ENCODE measurements at places on chromosomes 4 and X. TPM values are rescaled to one million over a fixed set of nuclear protein-coding genes. Genes with fewer than 3 reads are reported as not detected.

DNA sequence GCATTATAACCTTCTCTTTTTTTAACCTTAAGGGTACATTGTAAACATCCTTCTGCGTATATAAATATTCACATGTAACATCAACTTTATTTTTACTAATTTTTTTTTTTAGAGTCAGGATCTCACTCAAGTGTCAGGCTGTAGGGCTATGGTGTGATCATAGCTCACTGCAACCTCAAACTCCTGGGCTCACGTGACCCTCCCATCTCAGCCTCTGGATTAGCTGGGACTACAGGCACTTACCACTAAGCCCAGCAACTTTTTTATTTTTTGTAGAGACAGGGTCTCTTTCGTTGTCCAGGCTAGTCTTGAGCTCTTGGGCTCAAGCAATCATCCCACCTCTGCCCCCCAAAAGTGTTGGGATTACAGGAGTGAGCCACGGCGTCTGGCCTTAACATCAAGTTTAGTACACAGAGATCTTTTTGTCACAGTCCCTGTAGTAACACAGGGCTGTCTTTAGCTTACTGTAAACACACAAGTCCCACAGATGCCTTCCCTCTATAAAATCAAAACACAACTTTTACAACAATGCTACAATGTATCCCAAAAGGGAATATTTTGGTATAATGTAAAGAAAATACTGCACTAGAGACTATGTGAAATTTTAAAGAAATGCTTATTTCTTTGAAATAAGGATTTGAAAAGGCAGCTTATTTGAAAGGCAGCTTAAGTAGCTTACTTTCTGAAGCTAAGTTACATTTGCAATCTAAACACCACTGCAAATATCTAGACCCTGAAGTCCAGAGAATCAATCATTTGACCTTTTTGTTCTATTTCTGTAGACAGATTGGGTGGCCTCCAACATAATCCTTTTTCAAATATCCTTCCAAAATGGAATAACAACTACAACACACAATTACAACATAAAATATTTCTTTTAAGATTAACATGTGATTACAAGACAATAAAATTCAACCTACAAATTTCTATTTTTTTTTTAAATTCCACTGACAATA lies 116.0 kb downstream of the APBB2 start:
- DNase-seq = no peak

GRCh38 chrX:37825215-37825842 lies 22.0 kb downstream of the DYNLT3 start:
- peak; percentile 51 for DNase-seq

DNA sequence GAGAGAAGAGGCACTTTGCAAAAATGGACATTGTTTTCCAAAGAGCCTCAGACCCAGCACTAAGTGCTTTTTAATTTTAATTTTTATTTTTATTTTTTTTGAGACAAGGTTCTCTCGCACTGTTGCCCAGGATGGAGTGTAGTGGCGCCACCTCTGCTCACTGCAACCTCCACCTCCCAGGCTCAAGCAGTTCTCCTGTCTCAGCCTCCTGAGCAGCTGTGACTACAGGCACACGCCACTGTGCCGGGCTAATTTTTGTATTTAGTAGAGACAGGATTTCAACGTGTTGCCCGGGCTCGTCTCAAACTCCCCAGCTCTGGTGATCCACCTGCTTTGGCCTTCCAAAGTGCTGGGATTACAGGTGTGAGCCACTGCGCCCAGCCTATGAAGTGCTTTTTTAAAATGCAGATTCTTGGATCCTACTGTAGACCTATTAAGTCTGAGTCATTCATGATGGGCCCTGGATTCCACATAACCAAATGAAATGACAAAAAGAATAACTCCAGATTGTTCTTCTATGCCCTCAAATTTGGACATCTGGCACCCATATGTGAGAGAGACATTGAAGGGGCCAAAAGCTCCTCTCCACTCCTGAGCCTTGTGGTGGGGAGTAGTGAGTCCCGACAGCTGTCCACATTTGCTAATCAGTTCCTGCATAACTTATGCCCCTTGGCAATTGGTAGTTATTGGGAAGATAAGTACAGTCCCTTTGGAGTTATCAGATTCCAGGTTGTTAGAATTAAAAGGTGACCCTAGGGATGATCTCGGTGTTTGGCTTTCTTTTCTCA lies 3.6 kb downstream of the NOCT start:
- DNase-seq = no peak

- DNase-seq = no peak
Measured at GRCh38 chr4:180564026-180564425, 1679.2 kb upstream of the TENM3 start.

- DNase-seq = no peak
Measured at GRCh38 chrX:118978451-118978850, 4.0 kb downstream of the LONRF3 start.

GRCh38 chrX:38717871-38718270 lies 83.4 kb upstream of the MID1IP1 start:
- DNase-seq = peak; percentile 29

DNA sequence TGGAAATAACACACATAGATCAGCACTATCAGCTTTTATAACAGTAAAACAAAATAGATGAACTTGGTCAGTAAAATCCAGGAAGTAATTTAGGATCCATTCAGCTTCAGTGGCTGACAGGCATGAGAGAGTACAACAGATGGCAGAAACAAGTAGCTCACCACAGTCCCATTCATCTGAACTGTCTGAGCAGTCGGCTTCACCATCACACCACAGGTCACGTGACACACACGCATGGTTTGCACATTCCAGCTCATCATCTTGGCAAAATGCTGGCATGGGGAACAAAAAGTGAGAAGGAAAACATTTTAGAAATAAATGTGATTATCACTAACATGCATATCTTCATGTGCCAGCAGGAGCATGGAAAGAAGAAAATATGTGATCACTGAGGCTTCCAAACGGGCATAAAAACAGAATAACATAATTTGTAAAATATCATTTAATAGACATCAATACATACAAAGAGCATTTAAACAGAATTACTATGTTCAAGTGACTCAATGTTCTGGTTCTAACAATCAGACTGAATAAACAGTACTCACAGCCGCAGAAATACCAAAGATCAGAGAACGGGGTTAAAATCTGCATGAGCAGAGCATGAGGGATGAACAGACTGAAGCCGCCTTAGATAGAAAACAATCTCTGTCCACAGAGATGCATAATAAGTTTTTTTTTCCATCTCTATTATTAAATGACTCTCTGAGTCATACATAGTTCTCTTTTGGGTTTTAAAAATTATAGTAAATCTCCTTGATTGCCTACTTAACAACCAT lies 158.1 kb downstream of the ATP10D start:
- no peak for DNase-seq

DNA sequence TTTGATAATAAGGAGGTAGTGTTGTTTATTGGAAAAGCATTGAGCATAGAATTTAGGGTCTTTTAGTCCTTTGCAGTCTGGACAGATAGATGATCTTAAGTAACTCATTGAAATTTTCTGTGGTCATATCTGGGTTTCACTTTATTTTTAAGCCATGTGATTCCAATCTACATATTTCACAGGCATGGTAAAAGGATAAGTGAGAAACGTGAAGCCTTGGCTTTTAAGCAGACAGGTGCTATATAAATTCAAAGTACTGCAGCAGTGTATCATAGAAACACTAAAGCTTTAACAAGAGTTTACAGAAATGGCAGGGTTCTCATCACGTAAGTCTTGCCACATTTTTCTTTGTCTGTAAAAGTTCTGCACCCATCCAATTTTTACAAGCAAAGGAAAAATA lies 4.9 kb downstream of the PLS3 start:
- DNase-seq = no peak

- DNase-seq = no peak
Measured at GRCh38 chrX:13763489-13763888, 28.9 kb downstream of the OFD1 start.

DNA sequence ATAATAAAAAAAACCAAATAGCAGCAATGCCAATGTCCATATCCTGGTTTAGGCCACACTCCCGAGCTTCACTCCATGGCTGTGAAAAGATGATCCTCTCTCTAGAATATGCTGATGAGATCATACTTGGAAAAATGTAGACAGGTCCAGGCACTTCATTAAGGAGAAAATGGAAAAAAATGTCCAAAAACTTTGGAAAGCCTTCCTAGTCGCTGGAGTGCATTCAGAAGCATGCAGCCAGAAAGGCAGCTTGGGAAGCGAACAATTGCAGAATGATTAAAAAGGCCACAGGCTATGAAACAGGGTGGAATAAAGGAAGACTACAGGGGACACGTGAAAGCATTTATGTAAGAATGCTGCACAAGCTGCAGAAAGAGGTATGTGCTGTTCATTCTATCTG lies 165.6 kb upstream of the HCCS start:
- DNase-seq = no peak

GRCh38 chr4:156036496-156036895 lies 82.8 kb upstream of the CTSO start:
- no peak for DNase-seq

DNA sequence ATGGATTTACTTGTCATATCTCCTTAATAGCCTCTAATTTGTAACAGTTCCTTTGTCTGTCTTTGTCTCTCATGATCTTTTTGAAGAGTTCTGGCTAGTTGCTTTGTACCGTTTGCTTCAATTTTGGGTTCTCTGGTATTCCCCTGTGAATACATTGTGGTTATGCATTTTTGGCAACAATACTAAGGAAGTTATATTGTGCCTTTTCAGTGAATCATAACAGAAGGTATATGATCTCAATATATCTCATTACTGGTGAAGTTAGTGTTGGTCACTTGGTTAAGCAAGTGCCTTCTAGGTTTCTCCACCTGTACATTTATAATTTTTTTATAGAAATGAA lies 48.6 kb downstream of the DCLK2 start:
- DNase-seq = peak; percentile 63

DNA sequence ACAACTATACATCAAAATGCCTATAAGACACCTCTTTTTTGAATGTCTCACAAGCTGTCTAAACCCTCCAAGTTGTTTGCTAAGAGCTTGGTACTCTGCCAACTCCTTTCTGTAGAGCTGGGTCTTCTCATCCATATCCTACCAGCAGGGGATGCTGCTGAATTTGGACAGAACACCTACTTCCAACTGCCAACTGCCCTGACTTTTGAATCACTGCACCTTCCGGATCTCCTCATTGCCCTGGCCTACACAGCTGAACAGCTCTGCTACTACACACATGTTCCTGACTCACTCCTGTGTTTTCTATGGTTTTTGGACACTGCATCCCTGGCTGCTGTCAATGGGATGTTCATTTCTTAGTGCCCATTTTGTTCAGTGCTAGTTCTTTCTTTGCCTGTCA lies 18.7 kb downstream of the FAM184B start:
- DNase-seq = peak; percentile 72

- DNase-seq = no peak
Measured at GRCh38 chrX:2678583-2678982, 12.5 kb upstream of the CD99 start.

DNA sequence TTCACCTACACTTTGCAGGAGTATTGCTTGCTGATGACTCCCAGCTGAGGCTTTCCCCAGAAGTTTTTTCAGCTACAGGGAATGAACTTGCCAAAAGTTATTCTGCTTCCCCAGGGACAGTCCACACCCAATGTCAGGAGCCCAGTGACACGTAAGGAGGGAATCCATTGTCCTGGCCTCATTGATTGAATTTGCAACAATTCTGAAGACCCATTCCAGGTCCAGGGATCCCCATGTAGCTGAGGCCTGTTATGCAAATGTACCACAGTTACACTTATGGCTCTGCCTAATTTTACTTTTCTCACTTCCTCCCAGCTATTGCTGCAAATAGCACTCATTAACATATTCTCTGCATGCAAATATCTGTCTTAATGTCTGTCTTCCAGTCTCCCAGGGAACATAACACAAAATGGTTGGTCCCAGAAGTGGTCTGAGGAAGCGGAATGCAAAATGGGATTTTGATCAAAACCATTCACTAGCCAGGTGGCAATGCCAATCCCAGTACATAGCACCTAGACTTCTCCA lies 113.7 kb upstream of the ACTRT1 start:
- DNase-seq = no peak

DNA sequence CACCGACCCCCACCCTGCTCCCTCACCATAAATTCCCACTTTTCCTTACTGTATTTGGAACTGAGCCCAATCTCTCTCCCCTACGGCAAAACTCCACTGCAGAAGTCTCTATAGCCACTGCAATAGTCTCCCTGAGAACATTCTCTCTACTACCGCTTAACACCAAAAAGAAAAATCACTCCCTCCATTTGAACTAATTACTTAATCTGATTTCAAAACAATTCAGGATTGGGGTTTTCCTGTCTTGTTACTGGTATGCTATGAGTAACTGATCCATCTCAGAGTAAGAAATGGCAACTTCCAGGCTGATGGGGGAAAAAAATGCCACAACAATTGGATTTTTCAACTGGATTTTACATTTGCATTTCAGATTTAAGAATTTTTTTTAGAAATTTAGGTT lies 5.8 kb downstream of the PAPSS1 start:
- peak; percentile 12 for DNase-seq

GRCh38 chr4:177895136-177895535 lies 452.9 kb upstream of the AGA start:
- DNase-seq = no peak

DNA sequence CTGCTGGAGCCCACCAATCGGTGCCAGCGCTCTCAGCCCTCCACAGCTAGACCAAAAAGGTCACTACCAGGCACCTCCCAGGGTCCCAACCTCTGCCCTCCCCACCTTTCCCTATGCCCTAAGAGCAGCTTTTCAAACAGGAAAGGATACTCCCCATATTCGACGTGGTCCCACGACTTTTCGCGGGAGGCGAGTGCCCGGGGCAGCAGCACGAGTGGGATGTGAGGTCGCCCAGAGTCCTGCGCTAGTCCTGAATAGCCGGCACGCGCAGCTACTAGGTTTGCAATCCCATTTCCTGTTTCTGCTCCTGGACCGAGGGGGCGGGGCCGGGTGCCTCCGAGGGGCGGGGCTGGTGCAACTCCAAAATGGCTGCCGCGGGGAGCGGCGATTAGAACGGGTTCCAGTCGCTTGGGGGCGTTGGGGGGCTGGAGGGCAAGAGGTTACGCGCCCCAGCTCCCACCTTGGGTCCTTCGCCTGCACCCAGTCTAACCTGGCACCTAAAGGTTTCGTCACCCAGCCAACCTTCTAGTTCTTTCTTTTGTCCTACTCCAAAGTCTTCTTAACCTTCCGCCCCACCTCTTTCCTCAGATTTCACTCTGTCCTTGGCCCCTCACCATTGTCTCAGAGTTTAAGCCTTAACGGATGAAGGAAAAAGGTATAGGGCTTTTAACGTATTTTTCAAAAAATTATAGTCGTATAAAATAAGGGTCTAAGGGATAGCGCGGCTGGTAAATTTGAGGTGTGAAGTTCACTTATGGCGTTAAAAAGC lies 85.0 kb upstream of the TENT5D start:
- peak; percentile 73 for DNase-seq

GPR119 gene
- not detected for total RNA-seq

GUCY1A1 gene
- 123 TPM for total RNA-seq

NUDT10 gene
- 7.6 TPM for total RNA-seq

CSAG2 gene
- total RNA-seq = not detected

GRIA2 gene
- total RNA-seq = not detected

TIGD4 gene
- 1.5 TPM for total RNA-seq

AVPR2 gene
- not detected for total RNA-seq
